ENCODE measurements at places on chromosomes 2 and 18.

- no peak for DNase-seq
Observed at GRCh38 chr18:21191596-21192307, 50.3 kb upstream of the GREB1L start.

GRCh38 chr18:8301427-8302172, 307.6 kb upstream of the RAB12 start:
- DNase-seq = no peak

DNA sequence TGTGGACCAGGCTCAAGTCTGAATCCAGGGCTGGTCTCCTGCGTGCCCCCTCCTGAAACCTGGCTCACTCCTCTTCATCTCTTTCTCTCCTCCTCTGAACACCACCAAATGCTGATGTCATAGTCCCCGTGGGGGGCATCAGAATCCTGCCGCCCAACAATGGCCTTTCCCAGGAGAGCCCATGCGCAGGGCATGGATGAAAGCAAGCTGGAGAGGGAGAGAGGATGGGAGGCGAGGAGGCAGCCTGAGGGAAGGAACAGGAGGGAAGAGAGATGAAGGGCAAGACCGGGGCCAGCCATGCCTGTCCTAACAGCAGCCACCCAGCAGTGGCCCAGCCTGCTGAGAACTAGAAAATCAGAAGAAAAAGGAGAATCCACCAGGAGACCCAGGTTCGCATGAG, 22.3 kb upstream of the LPIN1 start:
- DNase-seq = no peak

GRCh38 chr2:67642961-67643360, 245.8 kb downstream of the ETAA1 start:
- no peak for DNase-seq

- no peak for DNase-seq
Observed at GRCh38 chr2:206831442-206831995, 66.1 kb downstream of the FASTKD2 start.

GRCh38 chr2:183375821-183376220, 251.6 kb downstream of the NUP35 start:
- DNase-seq = no peak

GRCh38 chr2:28395334-28396061, 2.8 kb downstream of the FOSL2 start:
- no peak for DNase-seq

DNA sequence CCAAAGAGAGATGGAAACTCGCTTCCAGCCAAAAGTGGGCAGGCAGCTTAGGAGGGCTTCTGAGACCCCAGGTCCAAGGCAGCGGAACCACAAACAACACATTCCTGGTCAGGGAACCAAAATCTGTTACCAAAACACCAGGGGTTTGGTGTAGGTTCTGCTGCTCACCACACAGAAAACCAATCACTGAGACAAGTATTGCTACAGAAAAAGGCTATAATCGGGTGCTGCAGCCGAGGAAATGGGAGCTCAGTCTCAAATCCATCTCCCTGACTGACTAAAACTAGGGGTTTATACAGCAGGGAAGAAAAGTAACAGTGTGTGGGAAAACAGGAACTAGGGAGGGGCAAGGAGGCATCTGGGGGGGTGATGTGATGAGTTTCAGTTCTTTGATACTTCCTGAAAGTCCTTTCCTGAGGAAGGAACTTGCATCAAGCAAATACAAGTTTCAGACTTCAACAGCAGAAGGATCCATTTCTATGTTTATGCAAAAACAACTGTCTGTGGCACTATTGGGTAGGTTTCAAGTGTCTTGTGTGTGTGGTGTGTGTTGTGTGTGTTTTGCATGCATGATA, 108.0 kb downstream of the FAM168B start:
- no peak for DNase-seq

GRCh38 chr2:205837663-205838062, 155.4 kb downstream of the NRP2 start:
- no peak for DNase-seq

DNA sequence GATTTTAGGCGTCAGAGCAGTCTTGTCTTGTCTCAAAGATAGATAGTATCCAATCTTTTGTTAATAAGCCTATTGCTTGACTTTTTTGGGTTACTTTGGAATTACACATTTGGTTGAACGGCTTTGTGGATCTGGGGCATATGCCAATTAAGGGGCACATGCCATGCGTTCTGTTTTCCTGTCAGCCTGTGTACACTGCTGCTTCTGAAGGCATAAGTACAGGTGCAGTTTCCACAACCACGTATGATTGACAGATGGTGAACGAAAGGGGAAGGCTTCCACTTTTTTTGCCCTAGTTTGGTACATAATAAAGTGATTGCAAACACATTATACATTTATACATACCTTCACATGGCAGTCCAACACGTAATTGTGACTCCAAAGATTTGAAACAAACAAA, 102.3 kb downstream of the RAPH1 start:
- DNase-seq = no peak

DNA sequence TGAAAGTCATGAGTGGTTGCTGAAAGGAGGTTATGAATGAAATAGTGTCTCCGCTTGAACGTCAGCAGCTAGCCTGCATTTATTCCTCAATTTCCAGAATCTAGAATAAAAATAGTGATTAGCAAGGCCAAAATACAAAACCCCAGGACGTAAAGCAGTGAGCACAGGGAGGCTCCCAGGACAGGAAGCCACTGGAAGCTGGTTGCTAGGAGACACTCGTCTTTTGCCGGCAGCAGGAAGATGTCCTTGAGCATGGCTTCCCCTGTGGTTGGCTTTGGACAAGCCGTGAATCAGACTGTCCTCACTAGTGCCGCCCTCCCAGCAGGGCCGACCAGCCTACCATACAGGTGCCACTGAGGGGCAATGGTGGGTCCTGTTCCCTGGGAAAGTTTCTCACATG, 374.4 kb downstream of the MTX2 start:
- no peak for DNase-seq

DNA sequence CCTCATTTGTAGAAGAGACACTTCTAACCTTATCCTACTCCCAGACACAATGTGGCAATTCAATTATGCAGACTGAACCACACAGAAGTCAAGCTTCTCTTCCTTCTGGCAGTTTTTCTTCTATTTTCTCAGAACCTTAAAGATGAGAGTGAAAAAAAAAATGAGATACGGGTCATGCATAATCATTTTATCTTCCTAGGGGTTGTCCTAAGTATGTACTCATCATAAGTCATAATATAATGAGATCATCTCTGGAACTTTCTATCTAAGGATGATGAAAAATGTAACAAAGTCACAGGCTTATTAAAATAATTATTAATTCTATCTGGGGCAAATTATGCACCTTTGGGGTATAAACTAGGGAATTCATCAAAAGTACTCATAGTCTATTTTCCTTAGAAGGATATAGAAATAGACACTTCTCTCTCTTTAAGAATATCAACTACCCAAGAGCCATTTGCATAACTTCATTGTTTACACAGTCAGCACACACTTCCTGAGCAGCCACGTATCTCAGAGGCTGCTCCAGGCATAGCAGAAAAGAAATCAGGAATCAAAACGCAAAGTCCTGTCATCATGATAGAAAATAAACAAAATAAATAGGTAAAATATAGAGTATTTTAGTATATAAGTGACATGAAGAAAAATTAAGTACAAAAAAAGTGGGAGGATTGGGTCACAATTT, 345.9 kb upstream of the SPHKAP start:
- DNase-seq = no peak

DNA sequence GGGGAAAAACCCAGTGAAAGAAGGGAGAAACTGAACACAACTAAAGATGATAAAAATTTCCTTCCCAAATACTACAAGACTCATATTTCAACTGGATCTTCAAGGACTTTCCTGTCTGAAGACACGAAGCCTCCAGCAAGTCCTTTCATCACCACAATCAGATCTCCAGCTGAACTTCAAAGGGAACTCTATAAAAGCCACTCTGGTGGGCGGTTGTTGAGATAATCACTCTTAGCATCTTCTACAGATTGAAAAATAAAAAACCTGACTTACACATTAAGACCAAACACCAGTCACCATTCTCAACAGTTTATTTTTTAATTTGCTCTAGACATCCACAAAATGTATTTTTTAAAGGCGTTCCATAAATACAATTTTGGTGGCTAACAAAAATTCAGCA, 4.4 kb downstream of the REV1 start:
- DNase-seq = no peak

GRCh38 chr2:24509425-24509824, 18.4 kb downstream of the NCOA1 start:
- DNase-seq = no peak

GRCh38 chr2:145925591-145925990, 1405.7 kb upstream of the ZEB2 start:
- no peak for DNase-seq

DNA sequence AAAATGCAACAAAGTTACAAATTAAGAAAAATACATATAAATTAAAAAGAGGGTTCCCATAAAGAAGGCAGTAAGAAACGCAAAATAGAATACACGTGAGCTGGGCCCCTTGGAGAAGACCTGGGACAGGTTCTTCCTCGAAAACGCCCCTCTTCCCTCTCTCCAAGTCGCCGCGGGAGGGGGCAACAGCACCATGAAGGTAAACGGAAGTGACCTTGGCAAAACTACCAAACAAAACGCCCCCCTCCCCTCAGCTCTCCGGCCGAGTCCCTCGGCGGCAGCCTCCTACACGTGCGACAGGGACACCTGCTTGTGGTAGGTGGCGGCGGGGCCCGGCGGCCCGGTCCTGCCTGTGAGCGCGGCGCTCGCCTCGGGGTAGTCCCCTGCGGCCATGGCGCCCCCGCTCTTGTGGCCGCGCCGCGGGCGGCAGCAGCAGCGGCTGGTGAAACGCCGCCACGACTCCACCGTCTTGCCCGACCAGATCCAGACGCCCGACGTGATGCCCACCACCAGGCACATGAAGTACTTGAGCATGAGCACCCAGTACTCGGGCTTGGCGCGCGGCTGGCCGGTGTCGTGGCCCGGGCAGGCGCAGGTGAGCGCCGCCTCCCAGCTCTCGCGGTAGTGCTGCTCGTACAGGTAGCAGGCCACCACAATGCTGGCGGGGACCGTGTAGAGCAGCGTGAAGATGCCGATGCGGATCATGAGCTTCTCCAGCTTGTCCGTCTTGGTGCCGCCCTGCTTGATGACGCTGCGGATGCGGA, 2.8 kb downstream of the FZD5 start:
- DNase-seq = no peak

GRCh38 chr2:22821458-22821857, 563.5 kb upstream of the KLHL29 start:
- DNase-seq = no peak

DNA sequence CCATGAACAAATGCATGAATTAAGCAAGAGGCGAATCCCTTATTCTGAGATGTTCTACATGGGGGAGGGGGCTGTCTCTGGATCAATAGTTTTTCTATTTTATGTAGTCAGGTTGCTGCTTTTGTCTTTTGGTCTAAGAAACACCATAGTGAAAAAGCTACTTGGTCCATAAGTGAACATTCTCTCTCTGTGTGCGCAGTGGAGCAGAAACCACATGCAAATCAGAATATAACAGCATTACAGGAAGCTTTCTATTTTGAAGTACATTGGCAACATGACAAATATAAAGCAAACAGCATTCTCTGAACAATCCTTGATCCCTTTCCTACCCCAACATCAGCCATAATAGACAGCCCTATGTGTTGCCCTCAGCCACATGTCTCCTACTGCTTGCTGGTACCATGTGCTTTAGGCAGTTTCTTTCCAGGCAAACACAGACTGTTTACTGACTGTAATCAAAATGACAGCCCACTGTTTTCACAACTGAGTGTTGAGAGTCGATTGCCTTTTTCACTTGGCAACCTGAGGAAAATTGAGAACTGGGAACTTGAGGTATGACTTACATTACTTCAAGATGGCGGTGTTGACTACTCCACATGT, 10.6 kb downstream of the SCN3A start:
- no peak for DNase-seq

DNA sequence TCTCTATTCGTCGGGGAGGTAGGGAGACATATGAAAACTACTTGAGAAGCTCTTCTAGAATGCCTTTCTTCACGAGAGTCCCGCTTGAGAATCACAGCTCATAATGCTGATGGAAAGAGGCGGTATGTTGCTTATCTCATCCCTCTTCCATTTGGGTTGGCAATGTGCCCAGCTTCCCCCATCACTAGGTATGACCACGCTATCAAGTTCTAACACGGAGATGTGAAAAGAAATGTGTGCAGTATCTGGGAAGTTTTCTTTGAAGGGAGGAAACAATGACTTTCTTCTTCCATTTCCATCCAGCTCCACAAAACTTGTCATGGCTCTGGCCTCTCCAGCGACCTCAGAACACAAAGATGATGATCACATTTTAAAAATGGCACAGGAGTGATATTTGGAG, 742.4 kb downstream of the DCDC2C start:
- DNase-seq = no peak

- no peak for DNase-seq
Observed at GRCh38 chr2:86189782-86190416, 5.4 kb downstream of the IMMT start.

DNA sequence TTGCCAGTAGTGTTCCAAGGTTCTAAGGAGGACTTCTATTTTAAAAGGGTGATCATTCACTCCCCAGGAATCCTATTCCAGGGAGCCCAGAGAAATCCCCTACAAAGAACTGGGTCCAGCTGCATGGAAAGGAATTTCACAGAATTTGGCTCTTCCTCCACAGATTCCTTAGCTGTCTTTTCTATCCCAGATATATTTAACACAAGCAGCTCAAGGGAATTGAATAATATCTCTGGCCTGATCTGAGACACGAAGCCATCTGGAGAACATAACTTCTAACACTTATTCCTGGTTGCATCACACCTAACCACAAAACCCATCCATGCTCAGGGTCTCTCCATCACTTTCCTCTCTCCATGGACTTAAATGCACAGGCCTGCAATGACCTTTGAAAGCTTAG, 306.7 kb upstream of the ACVR2A start:
- no peak for DNase-seq

DNA sequence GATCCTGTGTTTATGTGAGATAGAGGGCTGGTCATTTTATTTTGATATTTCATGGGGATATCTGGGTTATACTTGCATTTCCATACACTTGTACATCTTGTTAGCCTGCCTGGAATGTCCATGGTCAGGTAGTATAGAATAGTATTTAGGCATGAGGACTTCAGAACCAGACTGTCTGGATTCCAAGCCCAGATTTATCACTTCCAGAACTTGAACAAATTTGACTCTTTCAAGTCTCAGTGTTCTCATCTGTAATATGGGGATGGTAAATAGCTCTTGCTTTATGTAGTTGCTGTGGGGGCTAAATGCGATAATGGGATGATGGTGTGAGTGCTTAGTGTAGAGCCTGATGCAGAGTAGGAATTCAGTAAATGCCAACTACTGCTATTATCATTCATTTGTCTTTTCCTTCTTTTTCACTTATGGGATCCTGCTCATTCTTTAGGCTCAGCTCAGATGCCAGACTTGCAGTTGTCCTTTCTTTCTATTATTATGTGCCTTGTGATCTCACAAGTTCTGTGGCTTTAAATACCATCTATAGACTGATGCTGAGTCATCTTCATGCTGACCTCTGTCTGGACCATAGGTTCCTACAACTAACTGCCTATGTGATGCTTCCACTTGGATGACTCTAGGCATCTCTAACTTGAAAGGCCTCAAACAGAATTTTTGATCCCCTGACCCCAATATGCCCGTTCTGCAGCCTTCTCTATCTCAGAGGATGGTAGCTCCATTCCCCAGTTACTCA, 67.4 kb downstream of the POLE4 start:
- DNase-seq = no peak

GRCh38 chr2:29459445-29460179, 344.4 kb downstream of the CLIP4 start:
- DNase-seq = no peak

- no peak for DNase-seq
Observed at GRCh38 chr2:5914811-5915611, 222.8 kb downstream of the SOX11 start.

GRCh38 chr2:67649331-67650261, 252.5 kb downstream of the ETAA1 start:
- no peak for DNase-seq
